ENCODE measurements at places on chromosomes 16 and 17.

DNA sequence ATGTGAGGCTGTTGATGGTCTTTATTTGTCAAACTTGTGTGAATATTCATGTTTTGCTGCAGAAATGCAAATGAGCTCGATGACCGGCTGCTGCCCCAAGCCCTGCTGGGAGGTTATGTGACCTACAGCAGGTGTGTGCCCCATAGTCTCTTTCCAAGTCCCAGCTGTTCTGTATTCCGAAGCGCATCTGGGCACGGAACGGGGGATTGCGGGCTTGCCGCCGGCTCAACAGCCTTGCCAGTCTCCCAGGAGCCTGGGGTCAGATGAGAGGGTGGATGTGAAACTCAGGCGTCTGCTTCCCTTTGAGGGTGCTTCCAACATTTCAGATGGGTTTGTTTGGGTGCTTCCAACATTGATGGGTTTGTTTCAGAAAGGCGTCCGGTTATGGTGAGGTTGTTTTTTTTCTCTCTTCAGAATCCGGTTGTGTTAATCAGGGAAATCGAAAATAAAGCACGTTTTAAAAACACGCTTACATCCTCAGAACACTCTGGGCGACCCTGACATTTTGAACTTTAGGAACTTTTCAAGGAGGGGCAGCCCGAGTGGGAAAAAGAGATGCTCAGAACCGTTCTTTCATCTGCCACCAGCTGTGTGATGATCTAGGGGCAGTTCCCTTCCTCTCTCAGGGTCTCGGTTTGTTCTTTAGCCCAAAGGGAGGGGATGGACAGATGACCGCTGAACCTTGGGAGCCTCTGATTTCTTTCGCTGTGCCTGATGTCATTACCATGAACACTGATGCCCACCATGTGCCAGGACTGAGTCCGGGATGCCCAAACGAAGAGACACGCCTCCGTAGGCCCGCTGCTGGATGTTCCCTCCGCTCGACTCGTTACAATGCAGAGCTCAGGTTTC lies 47.8 kb upstream of the AMZ2 start:
- DNase-seq = no peak

GRCh38 chr17:65172496-65173136 lies 35.4 kb downstream of the RGS9 start:
- no peak for DNase-seq

GRCh38 chr16:53771655-53772497 lies 67.9 kb downstream of the FTO start:
- DNase-seq = no peak

DNA sequence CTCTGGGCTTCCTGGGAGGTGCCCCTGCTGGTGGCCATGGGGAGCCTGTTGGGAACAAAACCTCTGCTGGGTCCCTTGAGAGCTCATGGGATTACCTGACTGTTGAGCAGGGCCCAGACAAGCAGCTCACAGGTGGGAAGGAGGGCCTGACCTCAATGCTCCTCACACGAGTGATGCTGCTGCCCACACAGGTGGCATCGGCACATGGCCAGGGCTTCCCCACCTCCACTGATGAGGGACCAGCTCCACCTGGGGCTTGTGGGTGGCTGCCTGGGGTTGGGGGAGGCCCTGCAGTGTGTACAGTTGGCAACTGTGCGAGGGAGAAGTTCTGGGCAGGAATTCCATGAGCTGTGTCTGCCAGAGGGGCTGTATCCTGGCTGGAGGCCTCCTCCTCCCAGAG lies 87.8 kb upstream of the NLRP1 start:
- no peak for DNase-seq

DNA sequence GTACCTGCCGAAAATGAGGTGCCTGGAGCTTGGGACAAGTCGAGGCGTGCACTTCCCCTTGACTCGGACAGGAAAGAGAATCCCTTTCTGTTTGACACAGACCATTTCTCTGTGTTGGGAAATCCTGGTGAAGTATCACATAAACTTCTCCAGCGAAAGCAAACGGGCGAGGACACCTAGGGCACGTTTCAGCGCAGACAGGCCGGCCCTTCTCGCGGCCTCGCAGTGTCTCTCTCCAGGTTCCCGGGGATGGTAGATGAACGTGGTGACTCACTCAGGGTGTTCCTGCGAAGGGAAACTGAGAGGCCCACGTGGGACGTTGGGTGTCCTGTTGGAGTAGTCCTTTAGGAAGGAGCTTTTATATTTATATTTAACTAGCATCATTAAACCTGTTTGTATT lies 36.3 kb upstream of the ZNF750 start:
- no peak for DNase-seq

DNA sequence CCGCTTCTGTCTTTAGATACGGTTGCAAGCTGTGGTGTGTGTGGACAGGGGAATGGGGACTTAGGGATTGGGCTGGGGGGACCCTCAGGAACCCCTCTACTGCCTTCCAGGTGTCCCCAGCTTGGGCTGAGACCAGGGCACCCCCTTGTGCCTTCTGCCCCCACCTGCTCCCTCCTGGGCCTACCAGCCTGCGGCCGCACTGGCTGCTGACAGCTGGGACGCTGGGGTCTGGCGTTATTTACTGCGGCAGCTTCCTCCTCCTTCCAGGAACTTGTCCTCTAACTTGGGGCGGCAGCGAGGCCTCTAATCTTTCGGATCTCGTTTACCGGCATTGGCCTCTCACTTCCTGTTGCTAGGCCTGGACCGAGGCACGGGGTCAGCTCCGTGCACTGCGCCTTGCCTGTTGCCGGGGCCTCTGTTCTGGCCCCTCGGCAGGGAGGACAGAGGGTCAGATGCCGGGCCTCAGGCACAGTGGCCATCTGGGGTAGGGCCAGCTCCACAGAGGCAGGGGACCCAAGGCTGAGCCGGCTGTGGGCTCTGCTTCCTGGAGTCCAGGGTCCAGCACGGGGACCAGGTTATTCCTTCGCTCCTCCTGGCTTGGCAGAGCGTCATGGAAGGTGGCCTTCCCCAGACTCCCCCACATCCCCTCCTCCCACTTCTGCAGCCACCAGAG lies 31.8 kb downstream of the TMEM235 start:
- no peak for DNase-seq
